ENCODE measurements at places on chromosomes 6 and 20. TPM values are rescaled to one million over a fixed set of nuclear protein-coding genes. Genes with fewer than 3 reads are reported as not detected.

The RAB5IF gene
- 74.8 TPM for total RNA-seq

The C6orf141 gene
- total RNA-seq, result not detected

The MLN gene
- not detected for total RNA-seq

DNA sequence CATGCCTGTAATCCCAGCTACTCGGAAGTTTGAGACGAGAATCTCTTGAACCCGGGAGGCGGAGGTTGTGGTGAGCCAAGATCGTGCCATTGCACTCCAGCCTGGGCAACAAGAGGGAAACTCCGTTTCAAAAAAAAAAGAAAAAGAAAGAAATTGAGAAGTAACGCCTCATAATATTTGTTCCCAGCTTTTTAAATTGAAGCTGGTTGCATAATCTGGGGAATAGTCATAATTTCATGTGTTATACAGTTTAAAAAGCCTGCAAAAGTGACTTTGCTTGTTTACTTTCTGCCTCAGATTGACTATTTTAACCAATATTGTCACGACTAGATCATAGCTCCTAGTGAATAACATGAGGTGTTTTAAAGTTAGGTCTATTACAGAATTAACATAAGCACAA is 7.2 kb downstream of the FAM217B start:
- peaks cover 26% of the 10 kb centered on the region for H3K36me3 ChIP-seq
- no peaks in the 10 kb centered on the region for H3K4me1 ChIP-seq
- DNase-seq, result no peak
- no peak overlapping the region for H3K4me3 ChIP-seq

DNA sequence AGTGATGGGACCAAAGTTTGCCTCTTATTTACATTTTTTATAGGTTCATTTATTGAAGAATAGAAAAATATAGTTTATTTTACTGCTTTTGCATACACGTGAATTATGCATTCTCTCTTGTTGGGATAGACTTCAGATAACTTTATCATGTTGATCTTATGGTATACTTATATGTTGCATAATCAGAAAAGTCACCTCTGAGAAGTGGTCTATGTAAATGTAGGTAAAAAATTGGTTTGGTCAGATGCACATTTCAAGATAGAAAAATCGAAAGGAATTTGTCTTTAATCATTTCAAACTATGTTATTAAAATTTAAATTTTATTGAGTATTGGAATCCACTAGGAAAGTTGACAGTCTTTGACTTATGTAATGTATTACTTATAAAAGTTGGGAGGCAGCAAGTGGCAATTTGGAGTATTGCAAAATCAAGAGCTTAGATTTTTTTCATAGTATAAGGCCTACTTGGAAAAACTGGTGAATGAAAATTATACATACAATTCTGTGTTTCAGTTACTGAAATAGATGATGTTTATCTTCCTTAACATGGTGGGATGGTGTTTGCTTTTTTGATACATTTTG is 2.4 kb downstream of the PHF3 start:
- H3K27ac ChIP-seq, result no peak overlapping the region
- no peaks in the 10 kb centered on the region for H3K36me3 ChIP-seq
- H3K4me1 ChIP-seq, result peaks cover 11% of the 10 kb centered on the region
- H3K4me3 ChIP-seq, result peak overlapping the region; percentile 95
- DNase-seq, result no peak

GRCh38 chr6:44068607-44069296 is 58.5 kb downstream of the MRPL14 start:
- H3K27ac ChIP-seq, result no peak overlapping the region
- H3K4me1 ChIP-seq, result peaks cover 17% of the 10 kb centered on the region
- no peaks in the 10 kb centered on the region for H3K36me3 ChIP-seq
- no peaks in the 10 kb centered on the region for H3K27me3 ChIP-seq
- no peak for DNase-seq

DNA sequence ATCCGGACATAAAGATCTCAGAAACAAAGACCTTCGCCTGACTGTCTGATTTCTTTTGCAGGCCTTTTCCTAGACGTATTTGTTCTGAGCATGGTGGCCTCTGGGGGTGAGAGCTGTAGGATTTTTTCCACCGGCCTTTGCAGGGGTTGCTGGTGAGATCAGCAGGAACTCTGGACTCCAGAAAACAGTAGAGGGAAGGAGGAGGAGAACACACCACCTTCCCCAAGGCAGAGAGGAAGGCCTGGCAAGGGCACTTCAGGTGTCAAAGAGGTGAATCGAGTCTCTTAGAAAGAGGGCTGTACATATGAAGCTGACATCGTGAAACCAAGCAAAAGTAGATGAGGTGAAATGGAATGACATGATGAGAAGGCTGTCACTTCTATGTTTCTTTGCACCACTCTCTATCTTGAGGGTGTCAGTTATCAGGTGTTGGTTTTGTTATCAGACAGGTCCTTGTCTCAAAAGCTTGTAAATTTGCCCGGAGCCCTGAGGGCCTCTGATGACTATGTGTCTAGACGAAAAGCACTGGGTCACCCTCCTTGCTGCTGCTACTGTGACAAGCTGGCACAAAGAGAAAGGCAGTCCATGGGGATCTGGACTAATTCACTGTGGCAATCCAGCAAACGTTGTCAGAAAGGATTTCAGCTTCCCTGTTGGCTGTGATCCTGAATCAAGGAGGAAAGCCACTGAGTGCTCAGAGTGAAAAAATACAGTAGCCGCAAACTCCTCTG is 91.3 kb upstream of the MAP3K7 start:
- no peak overlapping the region for H3K27ac ChIP-seq
- no peaks in the 10 kb centered on the region for H3K27me3 ChIP-seq
- no peak overlapping the region for H3K4me3 ChIP-seq
- no peaks in the 10 kb centered on the region for H3K4me1 ChIP-seq

GRCh38 chr6:111154981-111155380 is 67.7 kb downstream of the SLC16A10 start:
- no peaks in the 10 kb centered on the region for H3K36me3 ChIP-seq
- no peak for DNase-seq
- H3K4me3 ChIP-seq, result no peak overlapping the region
- H3K4me1 ChIP-seq, result peaks cover 8% of the 10 kb centered on the region

GRCh38 chr6:91337967-91338366 is 751.1 kb upstream of the MAP3K7 start:
- no peak overlapping the region for H3K4me3 ChIP-seq
- no peak overlapping the region for H3K27ac ChIP-seq

- no peak for DNase-seq
- H3K27ac ChIP-seq, result no peak overlapping the region
- H3K4me3 ChIP-seq, result no peak overlapping the region
- no peaks in the 10 kb centered on the region for H3K27me3 ChIP-seq
- H3K36me3 ChIP-seq, result no peaks in the 10 kb centered on the region
These were observed 18.9 kb upstream of the MTHFD1L start for GRCh38 chr6:150846641-150847040.

DNA sequence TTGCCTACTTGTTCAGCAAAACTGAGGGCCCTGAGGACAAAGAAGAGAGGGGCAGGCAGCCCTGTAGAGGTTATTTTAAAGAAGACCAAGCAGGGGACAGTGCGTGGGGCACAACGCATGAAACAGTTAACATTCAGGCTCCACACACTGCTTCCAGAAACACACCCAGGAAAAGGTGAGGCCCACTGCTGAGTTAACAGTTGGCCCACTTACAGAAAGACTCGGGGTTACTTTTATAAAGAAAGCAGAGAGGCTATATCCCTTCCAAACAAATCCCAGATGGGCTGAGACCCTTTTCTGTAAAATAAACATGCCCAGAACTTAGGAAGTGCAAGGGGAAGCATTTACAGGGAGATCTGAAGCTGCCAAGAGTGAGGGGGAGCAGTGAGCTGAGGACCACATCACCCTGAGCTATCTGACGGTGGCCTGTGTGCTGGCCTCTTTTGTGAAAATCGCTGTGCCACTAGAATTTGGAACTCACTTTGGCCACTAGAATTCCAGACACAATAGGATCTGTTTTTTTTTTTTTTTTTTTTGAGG is 49.8 kb upstream of the SSTR4 start:
- H3K4me3 ChIP-seq, result no peak overlapping the region
- peaks cover 3% of the 10 kb centered on the region for H3K27me3 ChIP-seq
- DNase-seq, result no peak
- no peaks in the 10 kb centered on the region for H3K4me1 ChIP-seq

- no peaks in the 10 kb centered on the region for H3K36me3 ChIP-seq
- no peaks in the 10 kb centered on the region for H3K4me1 ChIP-seq
- DNase-seq, result no peak
- no peak overlapping the region for H3K27ac ChIP-seq
These were observed 306.3 kb downstream of the PHF3 start for GRCh38 chr6:63941747-63942470.

- no peaks in the 10 kb centered on the region for H3K36me3 ChIP-seq
- H3K27ac ChIP-seq, result no peak overlapping the region
- no peak for DNase-seq
- no peaks in the 10 kb centered on the region for H3K27me3 ChIP-seq
- H3K4me1 ChIP-seq, result peaks cover 11% of the 10 kb centered on the region
- H3K4me3 ChIP-seq, result no peak overlapping the region
These were observed 14.3 kb downstream of the PHACTR2 start for GRCh38 chr6:143691900-143692636.

DNA sequence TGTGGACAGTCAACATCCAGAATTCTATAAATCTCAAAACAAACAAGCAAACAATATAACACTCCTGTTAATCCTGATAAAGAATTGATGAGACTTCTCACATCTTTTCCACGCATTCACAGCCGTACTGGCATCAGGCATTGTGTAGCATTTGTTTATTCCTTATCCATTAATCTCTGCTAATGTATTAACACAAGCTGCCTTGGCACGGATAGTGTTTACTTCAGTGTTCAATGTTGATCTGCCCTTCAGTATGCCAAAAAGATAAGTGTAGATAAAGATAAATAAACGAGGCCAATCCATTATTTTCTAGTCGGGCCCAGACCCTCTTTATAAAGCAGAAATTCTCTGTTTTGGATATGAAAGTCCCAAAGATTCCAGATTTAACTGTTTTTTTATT is 16.1 kb downstream of the UFL1 start:
- H3K4me3 ChIP-seq, result no peak overlapping the region
- H3K4me1 ChIP-seq, result no peaks in the 10 kb centered on the region
- no peaks in the 10 kb centered on the region for H3K27me3 ChIP-seq

- H3K4me1 ChIP-seq, result peaks cover 20% of the 10 kb centered on the region
- no peaks in the 10 kb centered on the region for H3K27me3 ChIP-seq
- no peak for DNase-seq
- no peak overlapping the region for H3K4me3 ChIP-seq
- no peak overlapping the region for H3K27ac ChIP-seq
- no peaks in the 10 kb centered on the region for H3K36me3 ChIP-seq
These were observed 172.4 kb downstream of the BCAS1 start for GRCh38 chr20:53897884-53898555.

DNA sequence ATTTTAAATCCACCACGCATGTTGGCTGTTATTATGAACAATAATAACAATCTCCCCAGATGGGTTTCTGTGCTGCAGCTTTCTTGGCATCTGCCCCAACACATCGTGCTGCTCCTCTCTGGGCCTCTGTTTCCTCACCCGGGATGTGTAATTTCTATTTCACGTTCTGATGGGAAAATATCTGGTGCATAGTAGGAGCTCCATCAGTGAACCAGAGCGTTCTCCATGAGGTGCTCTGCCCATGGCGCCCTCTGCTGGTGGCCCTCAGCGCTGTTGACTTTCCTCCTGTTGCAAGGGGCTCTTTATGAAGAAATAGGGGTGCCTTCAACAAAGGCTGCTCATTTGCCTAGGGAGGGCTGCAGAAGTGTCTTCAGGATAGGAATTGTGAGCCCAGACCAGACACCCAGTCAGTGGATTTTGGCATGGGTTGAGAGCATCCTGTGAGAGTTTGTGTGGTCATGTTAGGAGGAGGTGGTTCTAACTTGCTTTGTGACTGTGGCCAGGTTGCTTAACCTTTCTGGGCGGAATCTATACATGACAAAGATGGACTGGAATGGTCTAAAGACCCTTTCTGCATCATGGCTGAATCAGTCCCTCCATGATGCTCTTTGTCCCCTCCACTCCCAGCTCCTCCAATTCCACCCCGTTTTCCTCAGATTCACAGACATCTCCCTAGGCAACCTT is 8.1 kb downstream of the SCRT2 start:
- peaks cover 52% of the 10 kb centered on the region for H3K27me3 ChIP-seq
- H3K4me1 ChIP-seq, result no peaks in the 10 kb centered on the region
- H3K4me3 ChIP-seq, result no peak overlapping the region

DNA sequence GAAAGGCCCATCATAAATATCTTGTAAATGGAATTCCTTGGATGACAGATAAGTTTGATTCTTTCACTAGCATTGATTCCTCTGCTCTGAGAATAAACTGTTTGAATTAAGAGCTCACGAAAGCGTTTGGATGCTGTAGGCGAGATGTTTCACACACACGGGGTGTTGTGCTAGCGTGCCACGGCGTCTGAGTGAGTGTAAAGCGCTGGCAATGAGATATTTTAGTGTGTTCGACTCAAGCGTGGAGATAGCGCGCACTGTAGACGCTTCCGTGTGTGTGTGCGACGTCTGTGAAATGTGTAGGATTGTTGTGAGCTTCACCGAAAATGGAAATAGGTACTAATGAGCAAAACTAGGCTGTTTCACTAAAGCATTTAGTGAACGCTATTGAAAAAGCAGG is 29.4 kb upstream of the ADRM1 start:
- no peaks in the 10 kb centered on the region for H3K27me3 ChIP-seq
- H3K27ac ChIP-seq, result no peak overlapping the region
- DNase-seq, result no peak
- no peaks in the 10 kb centered on the region for H3K4me1 ChIP-seq

DNA sequence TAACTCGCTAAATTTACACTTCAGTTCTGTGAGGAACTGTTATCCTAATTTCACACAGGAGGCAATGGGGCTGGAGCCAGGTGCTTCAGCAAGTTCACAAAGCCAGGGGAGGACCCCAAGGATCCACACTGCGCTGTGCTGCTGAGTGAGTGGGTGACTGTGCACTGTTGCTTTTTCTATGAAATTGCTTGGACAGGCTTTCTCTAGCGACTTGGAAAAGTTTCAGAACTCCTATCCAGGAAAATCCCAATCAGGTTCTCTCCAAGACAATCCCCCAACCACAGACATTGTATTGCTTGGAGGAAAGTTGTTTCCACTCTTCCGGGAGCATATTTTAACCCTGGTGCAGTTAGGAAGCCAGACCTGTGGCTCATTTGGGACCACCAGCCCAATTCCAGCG is 175.9 kb upstream of the CST7 start:
- no peak overlapping the region for H3K4me3 ChIP-seq
- H3K36me3 ChIP-seq, result no peaks in the 10 kb centered on the region
- no peak overlapping the region for H3K27ac ChIP-seq
- H3K27me3 ChIP-seq, result no peaks in the 10 kb centered on the region
- no peak for DNase-seq
